ENCODE measurements at places on chromosomes 4 and X.

GRCh38 chr4:60913002-60913401, 287.1 kb upstream of the ADGRL3 start:
- no peak for DNase-seq

DNA sequence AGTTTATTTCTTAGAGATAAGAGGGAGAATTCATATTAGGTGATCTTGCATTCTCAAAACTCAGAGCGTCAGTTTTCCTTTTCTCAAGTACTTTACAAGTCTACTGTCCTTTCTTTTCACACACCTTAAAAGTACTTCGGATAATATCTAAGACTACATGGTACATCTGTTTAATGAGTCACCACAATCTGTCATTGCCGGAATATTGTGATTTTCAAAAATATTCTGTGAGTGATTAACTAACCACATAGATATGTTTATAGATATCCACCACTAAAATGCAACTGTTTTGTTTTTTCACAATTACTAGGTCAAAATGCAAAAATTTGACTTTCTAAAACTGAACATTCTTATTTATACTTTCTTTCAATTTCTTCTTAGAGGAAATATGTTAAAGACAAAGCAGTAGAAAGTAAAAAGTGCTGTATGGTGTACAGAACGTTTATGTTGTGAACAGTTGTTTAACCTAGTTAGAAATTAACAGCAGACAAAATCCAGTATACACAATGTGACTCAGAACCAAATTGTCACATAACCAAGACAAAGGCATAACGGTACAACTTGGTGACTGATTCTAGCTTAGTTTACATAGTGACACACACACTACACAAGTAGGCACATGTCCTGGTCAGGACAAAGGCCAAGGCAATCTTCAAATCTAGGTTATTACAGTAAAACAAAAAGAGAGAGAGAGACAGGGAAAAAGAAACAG, 482.9 kb downstream of the NAF1 start:
- DNase-seq: no peak

- no peak for DNase-seq
Measured at GRCh38 chr4:80049402-80049801, 23.6 kb downstream of the ANTXR2 start.

DNA sequence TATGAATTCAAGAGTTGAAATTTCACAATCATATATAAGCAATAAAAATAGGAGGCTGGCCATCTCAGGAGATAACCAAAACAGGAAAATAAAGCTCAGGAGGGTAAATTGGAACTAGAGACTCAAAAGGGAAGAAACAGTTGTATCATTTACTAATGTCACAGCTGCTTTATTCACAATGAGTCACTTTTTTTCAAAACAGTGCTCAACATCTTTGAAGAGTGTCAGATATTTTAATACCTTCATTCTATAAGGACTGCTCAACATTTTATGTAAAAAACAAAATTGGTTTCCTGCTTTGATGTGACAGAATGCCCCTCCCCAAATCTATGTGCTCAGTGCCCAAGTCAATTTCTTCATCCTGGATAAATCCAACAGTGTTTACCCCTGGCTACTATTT, 97.7 kb downstream of the DDX60 start:
- DNase-seq: no peak

- no peak for DNase-seq
Measured at GRCh38 chr4:8133897-8134563, 24.6 kb downstream of the ABLIM2 start.
